ENCODE measurements at places on chromosomes 4 and X. TPM values are rescaled to one million over a fixed set of nuclear protein-coding genes. Genes with fewer than 3 reads are reported as not detected.

ARHGAP6 gene
- total RNA-seq = 2.0 TPM

CD40LG gene
- not detected for total RNA-seq

KLKB1 gene
- total RNA-seq = 0.74 TPM

ADGRA3 gene
- total RNA-seq = 46.5 TPM

CYTL1 gene
- 0.49 TPM for total RNA-seq

WDFY3 gene
- total RNA-seq = 173 TPM

ERCC6L gene
- 0.74 TPM for total RNA-seq

HDAC8 gene
- 27.8 TPM for total RNA-seq

KDR gene
- 16.5 TPM for total RNA-seq

ADGRG2 gene
- 3.0 TPM for total RNA-seq

PABPC1L2B gene
- total RNA-seq = not detected

VEGFC gene
- total RNA-seq = 2.2 TPM

SSX4 gene
- total RNA-seq = not detected

FRMPD4 gene
- total RNA-seq = 32.2 TPM

MTTP gene
- 2.0 TPM for total RNA-seq

NLGN4X gene
- total RNA-seq = 44.0 TPM

RNF212 gene
- 0.49 TPM for total RNA-seq

PWWP3B gene
- total RNA-seq = 0.74 TPM

LUZP4 gene
- total RNA-seq = not detected

STATH gene
- not detected for total RNA-seq

NKX3-2 gene
- under 0.01 TPM for total RNA-seq

SUPT20HL1 gene
- total RNA-seq = not detected

NIPAL1 gene
- total RNA-seq = 2.0 TPM

SPOCK3 gene
- total RNA-seq = 10.8 TPM

IL2RG gene
- total RNA-seq = 0.25 TPM

PRR32 gene
- not detected for total RNA-seq

PF4V1 gene
- not detected for total RNA-seq

L1CAM gene
- 132 TPM for total RNA-seq

DMRTC1 gene
- not detected for total RNA-seq

DCX gene
- 461 TPM for total RNA-seq

DUSP21 gene
- total RNA-seq = not detected

PLAC8 gene
- 0.49 TPM for total RNA-seq

ALAS2 gene
- 9.8 TPM for total RNA-seq

KLHL5 gene
- 45.7 TPM for total RNA-seq

CABS1 gene
- not detected for total RNA-seq

FREM3 gene
- total RNA-seq = under 0.01 TPM

CT45A5 gene
- not detected for total RNA-seq

LRIT3 gene
- 0.25 TPM for total RNA-seq

MAGEA3 gene
- not detected for total RNA-seq

IQCM gene
- not detected for total RNA-seq

CA5B gene
- total RNA-seq = 5.2 TPM

BEX5 gene
- total RNA-seq = 36.1 TPM

BMP3 gene
- 4.4 TPM for total RNA-seq

NAA10 gene
- total RNA-seq = 18.7 TPM

PROM1 gene
- 107 TPM for total RNA-seq

Measured in temporal lobe (tissue), 4 donors.